ENCODE measurements at places on chromosomes 3 and 15.

- DNase-seq, result no peak
These were observed 45.2 kb downstream of the SPRED1 start for GRCh38 chr15:38297623-38298388.

GRCh38 chr15:80581976-80582375 lies 113.1 kb upstream of the ABHD17C start:
- peak; percentile 78 for DNase-seq

DNA sequence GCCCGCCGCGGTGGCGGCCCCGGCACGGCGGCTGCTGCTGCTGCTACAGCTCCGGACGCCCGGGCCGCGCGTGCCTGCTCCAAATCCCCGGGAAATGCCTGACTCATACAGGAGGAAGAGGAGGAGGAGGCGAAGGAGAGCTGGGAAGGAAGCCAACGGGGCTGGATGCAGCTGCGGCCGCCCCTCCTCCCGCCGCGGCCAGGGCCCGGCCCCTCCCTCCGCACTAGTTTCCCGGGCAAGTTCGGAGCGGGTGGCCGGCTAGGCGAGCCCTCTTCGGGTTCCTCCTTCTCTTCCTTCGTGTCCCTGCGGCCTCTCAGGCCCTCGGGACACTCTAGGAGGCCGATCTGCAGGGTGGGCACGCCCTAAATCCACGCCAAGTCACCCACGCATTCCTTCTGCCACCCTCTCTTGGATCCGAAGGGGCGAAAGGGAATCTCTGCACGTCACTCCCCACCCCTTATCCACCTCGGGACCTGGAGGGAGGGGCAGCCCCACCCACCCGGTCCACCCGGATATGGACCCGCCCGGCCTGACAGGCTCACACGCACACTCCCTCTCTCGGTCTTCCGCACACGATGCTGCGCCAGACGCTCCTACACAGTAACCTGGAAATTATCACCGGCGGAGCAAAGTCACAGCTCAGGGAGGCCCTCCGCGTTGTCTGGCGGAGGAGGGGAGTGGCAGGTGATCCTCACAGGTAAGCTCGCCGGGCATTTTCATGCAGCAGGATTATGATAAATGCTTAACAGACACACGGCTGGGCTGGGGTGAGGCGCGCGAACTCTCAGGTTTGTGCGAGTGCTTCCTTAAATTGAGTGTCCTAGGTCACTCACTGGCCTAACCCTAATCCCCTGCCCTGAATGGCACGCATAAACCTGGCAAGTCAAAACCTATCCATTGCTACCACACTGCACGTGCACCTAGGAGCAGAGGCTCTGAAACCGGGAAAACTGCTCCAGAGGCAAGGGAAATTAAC lies at the start of the genes OSBPL10 and ZNF860:
OSBPL10 (minus strand) TSS at position 57 of the 976 bp plus-strand sequence. CDS start 83 bp downstream, outside the sequence.
ZNF860 (plus strand) TSS at position 545 of the 976 bp plus-strand sequence. CDS start 7,330 bp downstream, outside the sequence.
- peak; percentile 88 for DNase-seq

- peak; percentile 64 for DNase-seq
These were observed 27.0 kb downstream of the KIF7 start for GRCh38 chr15:89628301-89628700.
